ENCODE measurements at places on chromosomes 7 and 10.

DNA sequence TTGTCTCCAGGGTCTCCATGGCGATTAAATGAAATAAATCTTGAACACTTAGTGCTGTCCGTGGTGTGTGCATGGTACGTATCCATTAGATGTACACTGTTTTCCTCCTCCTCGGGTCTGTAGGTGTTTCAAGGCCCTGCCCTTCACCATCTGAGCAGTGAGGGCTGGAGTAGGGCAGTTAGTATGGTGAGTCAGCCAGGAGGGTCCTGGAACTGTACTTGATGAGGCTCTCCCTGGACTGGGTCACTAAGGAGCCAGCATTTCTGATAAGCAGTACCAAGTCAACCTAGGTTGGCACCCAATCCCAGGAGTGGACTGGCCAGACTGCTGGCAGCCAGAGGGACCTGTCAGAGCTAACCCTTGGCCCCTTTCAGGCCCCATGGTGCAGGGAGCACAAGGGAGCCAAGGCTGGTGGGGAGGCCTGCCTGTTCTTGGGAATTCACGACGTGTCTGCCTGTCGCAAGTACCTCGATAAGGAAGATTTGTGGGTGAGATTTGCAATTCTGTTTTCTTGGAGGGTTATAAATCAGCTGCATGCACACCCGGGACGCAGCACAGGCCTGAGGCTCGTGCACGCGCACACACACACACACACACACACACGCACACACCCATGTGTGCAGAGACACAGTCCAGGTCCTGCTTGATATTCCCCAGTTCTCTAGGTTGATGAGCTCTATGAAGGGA lies 114.2 kb downstream of the ZMIZ1 start:
- no peak for DNase-seq

GRCh38 chr10:63717027-63717715 lies 196.0 kb downstream of the REEP3 start:
- no peak for DNase-seq

DNA sequence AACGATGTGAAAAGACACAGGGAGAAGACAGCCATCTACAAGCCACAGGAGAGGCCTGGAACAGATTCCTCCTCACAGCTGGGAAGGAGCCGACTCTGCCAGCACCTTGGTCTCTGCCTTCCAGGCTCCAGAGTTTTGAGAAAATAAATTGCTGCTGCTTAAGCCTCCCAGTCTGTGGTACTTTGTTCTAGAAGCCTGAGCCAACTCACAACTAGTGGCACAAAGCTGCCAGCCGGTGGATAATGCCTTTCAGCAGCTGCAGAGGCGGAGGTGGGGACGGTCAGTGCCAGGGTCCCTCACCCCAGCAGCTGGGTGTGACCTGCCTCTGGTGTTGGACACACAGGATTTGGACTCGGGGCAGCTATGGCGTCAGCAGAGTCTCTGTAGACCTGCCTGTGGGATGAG lies 255.4 kb upstream of the PITRM1 start:
- no peak for DNase-seq

- no peak for DNase-seq
Measured at GRCh38 chr10:122171302-122172075, 99.6 kb upstream of the BTBD16 start.

GRCh38 chr7:100965723-100966541 lies 3.4 kb upstream of the MUC12 start:
- peak; percentile 75 for DNase-seq

- no peak for DNase-seq
Measured at GRCh38 chr10:132450466-132450824, 53.4 kb downstream of the PWWP2B start.

GRCh38 chr10:35743851-35744250 lies 101.8 kb upstream of the FZD8 start:
- no peak for DNase-seq

DNA sequence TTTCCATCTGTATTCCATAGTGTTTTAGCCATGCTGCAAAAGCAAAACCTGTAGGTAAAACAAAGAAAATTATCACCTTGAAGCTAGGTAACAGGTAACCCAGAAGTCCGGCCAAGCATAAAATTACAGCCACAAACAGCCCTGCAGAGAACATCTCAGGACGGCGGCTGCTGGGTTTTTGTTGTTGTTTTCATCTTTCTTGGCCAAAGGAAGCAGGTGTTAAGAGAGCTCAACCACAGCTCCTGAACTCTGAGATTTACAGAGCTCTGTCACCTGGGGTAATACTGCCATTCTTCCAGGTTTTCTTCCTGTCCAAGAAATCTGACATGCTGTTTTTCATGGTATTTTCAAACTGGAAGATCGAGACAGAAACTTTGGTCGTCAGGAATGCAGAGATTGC lies 847 bp upstream of the SCIN start:
- no peak for DNase-seq

- no peak for DNase-seq
Measured at GRCh38 chr10:970311-971149, 17.7 kb upstream of the GTPBP4 start.

GRCh38 chr10:86263209-86263608 lies 103.4 kb downstream of the GRID1 start:
- DNase-seq = no peak

DNA sequence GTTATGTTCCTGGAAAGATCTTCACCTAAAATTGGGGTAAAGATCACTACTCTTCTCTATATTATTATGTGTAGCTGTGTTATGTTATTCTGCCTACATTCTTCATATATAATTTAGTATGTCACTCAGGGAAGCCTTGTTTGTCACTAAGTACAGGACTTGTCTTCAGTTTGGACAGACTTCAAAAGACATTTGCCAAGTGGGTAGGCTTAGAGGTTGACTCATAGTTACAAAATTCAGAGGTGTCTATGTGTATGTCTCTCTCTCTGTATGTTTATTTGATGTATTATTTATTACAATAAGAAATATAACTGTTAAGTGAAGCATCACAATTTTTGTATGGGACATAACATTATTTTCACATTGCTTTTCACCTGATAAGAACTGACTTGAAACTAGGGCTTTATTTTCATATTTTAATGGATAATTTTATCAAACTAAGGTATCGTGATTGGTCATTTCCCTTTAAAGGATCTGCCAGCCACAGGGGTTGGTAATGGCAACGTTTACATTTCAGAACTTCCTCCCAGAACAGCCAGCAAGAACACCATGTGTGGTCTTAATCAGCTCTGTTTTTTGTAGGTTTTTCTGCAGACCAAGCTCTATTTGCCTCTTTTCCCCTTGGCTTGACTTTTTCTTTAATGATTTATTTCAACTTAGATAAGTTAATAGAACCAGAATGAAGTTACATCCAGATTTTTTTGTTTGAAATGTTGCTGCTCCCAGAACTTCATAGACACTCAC lies 262.1 kb upstream of the CACNA2D1 start:
- DNase-seq = no peak

DNA sequence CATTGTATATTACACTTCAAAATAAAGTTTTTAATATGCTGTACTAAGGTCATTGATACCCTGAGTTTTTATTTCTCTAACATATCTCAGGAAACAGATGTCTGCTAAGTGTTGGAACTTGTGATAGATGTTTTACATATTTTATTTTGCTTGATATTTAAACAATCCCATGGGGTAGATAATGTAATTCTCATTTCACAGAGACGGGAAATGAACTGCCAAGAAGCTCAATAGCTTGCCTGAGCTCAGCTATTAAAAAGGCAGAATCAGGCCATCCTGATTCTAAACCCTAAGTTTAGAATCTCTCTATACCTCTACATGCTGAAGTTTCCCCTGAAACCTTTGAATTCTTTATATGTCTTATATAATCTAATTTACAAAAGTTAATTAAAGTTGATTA lies 126.3 kb downstream of the LRRC18 start:
- no peak for DNase-seq

GRCh38 chr7:88169717-88170320 lies 50.0 kb downstream of the SRI start:
- DNase-seq = no peak

- DNase-seq = no peak
Measured at GRCh38 chr10:11760861-11761260, 18.7 kb downstream of the ECHDC3 start.

- no peak for DNase-seq
Measured at GRCh38 chr10:475709-476454, 213.6 kb downstream of the DIP2C start.

GRCh38 chr10:96641396-96642295 lies 54.8 kb upstream of the TM9SF3 start:
- DNase-seq = no peak

GRCh38 chr10:5812283-5813090 lies 747 bp downstream of the GDI2 start:
- peak; percentile 39 for DNase-seq

- no peak for DNase-seq
Measured at GRCh38 chr10:103188853-103189252, 4.2 kb downstream of the NT5C2 start.

- DNase-seq = no peak
Measured at GRCh38 chr7:141439776-141440175, 111.4 kb upstream of the AGK start.

DNA sequence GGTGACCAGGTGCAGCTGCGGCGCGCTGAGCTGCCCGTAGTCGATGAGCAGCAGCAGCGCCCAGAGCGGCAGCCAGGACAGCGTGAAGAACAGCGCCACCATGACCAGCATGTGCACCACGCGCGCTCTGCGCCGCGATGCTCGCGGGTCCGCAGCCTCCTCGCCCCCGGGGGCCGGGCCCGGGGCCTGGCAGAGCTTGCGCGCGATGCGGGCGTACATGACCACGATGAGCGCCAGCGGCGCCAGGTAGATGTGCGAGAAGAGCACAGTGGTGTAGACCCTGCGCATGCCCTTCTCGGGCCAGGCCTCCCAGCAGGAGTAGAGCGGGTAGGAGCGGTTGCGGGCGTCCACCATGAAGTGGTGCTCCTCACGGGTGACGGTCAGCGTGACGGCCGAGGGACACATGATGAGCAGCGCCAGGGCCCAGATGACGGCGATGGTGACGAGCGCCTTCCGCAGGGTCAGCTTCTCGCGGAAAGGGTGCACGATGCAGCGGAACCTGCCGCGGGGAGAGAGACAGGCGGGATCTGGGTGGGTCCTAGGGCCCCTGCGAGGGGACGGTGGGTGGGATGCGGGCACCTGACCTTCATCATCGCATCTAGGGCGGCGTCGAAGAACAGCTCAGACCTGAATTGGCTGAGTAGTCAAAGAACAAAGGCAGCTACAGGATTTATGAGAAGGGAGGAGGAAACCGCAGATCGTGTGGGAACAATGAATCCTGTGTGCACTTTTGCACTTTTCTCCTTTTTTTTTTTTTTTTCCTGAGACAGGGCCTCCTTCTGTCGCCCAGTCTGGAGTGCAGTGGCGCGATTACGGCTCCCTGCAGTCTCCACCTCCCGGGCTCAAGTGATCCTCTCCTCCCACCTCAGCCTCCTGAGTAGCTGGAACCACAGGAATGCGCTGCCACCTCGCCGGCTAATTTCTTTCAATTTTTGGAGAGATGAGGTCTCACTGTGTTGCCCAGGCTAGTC lies 22.4 kb upstream of the PPA1 start:
- peak; percentile 18 for DNase-seq

DNA sequence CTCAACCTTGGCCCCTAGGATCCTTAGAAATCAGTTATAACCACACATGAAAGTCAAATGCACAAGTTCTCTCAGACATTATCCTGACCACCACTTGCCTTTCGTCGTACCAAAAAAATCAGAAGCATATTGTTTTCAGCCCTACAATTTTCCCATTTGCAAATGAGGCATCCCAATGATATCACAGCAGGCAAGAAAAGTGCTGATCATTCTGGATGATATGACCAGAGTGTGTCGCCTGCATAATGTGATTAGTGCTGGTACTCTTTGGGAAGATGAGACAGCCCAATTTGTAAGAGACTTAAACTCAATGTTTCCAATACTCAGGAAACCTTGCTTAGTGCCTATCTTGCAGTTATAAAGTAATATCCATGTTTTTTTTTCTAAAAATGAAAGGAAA lies 168.0 kb downstream of the SORCS1 start:
- DNase-seq = no peak

DNA sequence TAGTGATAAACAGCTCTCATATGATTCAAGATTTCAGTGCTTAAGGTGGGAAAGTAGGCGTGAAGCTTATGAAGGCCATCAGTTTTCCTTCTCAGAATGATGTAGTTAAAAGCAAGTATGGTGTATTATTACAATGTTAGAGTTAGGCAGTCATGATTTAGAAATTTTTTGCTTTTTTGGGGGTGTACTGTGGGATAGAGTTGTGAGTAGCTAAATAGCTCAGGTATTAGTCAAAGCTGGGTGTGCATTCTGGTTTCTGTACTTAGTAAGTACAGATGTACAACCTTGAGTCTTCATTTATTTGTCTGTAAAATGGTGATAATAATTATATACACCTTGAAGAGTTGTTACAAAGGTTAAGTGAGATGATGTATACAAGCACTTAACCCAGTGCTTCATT lies 52.2 kb downstream of the R3HCC1L start:
- no peak for DNase-seq

- DNase-seq = no peak
Measured at GRCh38 chr7:100061518-100062193, 12.1 kb downstream of the ZSCAN21 start.

DNA sequence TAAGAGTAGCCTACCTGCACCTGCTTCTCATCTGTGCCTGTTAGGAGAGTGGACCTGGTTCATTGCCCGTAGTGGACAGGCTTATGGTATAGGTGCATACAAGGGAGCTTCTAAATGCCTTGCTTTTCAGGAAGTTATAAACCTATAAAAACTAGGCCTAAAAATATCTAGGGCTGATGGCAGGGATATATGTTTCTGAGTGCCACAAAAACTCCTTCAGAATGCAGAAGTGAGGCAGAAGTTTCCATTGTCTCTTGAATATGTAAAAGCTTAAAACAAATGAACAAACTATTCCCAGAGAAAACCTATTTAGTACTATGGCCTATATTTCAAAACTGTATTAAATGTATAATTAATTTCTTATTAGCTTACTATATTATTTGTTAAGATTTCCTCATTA lies 91.8 kb downstream of the RNLS start:
- no peak for DNase-seq

DNA sequence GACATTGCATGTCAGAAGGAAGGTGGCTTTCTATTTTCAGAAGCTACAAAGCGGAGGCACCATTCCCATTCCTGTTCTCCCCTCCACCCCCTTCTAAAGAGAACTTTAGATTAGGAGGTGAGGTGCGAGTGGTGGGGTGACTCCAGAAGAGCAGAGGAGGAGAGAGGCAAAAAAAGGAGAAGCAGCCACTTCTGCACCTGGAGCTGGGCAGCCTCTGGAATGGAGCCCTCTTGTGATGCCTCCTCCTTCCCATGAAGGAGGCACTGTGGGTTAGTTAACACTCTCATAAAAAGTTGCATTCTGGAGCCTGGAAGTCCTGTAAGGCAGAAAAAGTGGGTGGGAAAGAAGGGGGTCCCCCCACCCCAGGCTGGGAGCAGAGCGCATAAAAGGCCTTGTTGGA lies 4.8 kb downstream of the PTF1A start:
- DNase-seq = no peak

All from activated naive CD4-positive, alpha-beta T cell treated with anti-CD3 and anti-CD28 coated beads, Interleukin-2, amount 50 U/mL, for 16 hours (primary cell).